ENCODE measurements at places on chromosomes 12 and 14.

- DNase-seq, result peak; percentile 89
Observed at GRCh38 chr14:71143381-71144290, 236.4 kb downstream of the PCNX1 start.

GRCh38 chr14:58280954-58281787 lies 17.2 kb upstream of the ARID4A start:
- DNase-seq, result peak; percentile 33

DNA sequence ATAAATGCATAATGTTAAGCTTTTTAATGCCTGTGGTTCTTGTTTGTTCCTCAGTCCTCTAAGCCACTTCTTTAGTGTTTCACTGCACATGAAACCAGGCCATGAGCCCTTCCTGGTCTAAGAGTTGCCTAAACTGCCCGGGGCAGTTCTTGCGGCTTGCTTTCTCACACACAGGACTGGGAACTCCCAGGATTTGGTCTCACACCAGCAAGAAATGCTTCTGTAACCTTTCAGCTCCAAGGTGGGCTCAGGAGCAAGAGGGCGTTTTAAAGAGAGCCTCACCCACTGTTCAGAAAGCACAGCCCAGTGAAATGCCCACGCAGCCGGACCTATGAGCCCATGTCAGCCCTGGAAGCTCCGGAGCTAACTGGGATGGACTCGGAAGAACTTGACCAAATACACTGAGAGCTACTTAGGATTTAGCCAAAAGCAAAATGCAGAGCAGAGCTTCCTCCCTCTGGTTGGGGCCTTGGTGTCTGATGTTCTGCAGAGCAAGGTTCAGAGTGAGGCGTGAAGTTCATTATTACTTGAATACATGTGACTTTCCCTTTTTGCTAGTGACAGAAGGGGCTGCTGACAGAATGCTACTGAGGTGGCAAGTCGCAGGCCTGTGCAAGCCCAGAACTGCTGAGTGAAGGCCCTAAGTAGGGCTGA lies 23.4 kb downstream of the SLC25A29 start:
- DNase-seq, result no peak

- no peak for DNase-seq
Observed at GRCh38 chr12:123069436-123070266, 81.2 kb downstream of the PITPNM2 start.

- DNase-seq, result peak; percentile 79
Observed at GRCh38 chr14:105857826-105858675, 331.7 kb downstream of the TMEM121 start.

- no peak for DNase-seq
Observed at GRCh38 chr14:61712137-61712536, 16.8 kb downstream of the HIF1A start.

GRCh38 chr14:58646479-58646878 lies 8.7 kb downstream of the DACT1 start:
- DNase-seq, result no peak

DNA sequence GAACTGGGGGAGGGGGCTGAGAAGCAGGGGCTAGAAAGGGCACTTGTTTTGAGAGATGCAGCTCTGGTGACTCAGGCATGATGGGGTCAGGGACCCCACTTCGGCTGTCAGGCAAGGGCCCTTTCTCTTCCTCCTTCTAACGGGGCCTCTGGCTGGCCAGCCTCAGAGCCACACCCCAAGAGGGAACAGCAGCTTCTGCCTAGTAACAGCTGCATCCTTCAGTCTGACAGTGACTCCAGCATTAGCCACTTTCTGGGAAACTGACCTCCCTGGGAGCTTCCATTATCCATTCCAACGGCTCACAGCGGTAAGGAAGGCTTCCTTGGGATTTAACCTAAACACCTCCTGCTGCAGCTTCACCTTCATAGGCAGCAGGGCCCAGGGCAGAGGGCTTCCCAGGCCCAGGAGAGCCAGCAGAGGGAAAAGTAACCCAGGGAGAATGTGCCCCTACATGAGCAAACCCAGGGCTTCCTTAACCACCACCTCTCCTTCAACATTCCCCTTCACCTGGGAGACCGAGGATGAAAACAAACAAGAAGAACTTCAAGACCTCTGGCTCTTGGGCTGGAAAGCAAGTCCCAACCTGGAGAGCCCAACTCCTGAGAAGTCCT lies 2.7 kb downstream of the NCKAP5L start:
- DNase-seq, result no peak

- DNase-seq, result no peak
Observed at GRCh38 chr12:64931981-64932380, 107.5 kb downstream of the TBC1D30 start.

DNA sequence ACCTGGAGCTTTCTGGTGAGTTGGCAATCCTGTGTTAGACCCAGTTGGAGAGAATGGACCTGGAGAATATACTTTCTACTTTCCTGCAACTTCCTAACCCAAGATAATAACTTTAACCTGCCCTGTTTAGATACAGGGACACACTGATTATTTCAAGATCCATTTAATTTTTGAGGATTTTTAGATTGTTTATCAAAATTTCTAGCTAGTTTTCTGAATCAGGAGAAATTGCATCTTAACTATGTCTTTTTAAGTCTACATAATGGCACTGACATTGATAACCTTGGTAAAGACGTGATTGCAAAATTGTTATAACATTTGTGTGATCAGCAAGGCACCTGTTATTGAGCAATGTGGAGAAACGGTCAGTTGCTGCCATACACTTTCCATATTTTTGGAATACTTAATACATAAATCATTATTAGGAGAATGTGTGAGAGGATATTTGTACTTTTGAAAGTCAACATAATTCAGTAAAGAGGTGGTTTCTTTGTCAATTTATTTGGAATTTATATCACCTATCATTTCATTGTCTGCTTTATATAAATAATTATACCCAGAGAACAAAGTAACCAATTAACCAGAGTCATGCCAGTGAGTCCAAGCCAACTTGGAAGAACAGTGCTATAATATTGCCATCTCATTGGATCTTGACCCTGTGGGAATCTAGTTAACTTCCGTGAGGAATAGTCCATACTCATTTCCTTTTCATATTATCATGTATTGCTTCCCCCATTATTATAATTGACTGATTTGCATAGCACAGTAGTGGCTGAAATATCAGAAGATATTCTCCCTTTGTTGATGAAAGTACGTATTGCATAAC lies 28.4 kb downstream of the NFYB start:
- no peak for DNase-seq

GRCh38 chr12:106139422-106140171 lies 843 bp upstream of the NUAK1 start:
- no peak for DNase-seq

GRCh38 chr12:78086553-78087362 lies 256.1 kb downstream of the NAV3 start:
- no peak for DNase-seq

- no peak for DNase-seq
Observed at GRCh38 chr14:50785457-50786063, 45.4 kb downstream of the NIN start.

- DNase-seq, result peak; percentile 60
Observed at GRCh38 chr12:93785249-93786010, 108.3 kb downstream of the CRADD start.

- no peak for DNase-seq
Observed at GRCh38 chr12:13023811-13024530, 20.2 kb upstream of the FAM234B start.

DNA sequence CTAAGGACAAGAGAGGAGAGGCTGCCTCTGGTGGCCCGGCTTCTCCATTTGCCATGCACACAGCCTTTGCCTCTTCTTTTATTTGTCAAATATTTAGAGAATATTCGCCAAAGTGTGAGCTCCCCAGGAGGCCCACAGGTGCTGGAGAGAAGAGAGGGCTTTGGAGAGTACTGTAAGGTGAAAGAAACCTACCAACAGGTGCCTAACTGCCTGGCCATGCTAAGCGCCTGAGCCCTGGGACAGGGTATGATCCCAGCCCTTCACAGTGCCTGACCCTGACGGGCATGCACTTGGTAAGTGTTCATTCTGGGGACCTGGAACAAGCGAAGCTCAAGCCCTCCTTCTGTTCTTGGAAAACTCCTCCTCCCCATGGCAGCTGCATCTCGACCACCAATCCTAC lies 106.1 kb downstream of the DPF3 start:
- DNase-seq, result no peak

- DNase-seq, result no peak
Observed at GRCh38 chr12:6771509-6772330, 600 bp upstream of the LAG3 start.

GRCh38 chr12:100371146-100371545 lies 14.3 kb downstream of the SLC17A8 start:
- DNase-seq, result no peak

DNA sequence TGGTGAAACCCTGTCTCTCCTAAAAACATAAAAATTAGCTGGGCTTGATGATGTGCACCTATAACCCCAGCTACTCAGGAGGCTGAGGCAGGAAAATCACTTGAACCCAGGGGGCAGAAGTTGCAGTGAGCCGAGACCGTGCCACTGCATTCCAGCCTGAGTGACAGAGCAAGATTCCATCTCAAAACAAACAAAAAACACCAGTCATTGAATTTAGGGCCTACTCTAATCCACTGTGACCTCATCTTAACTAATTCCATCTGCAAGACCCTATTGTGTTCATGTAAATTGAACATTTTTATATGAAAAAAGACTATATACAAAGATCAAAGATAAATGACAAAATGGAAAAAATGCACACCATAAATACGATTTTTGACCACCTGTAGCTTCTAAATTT lies 17.8 kb downstream of the KCNMB4 start:
- no peak for DNase-seq

DNA sequence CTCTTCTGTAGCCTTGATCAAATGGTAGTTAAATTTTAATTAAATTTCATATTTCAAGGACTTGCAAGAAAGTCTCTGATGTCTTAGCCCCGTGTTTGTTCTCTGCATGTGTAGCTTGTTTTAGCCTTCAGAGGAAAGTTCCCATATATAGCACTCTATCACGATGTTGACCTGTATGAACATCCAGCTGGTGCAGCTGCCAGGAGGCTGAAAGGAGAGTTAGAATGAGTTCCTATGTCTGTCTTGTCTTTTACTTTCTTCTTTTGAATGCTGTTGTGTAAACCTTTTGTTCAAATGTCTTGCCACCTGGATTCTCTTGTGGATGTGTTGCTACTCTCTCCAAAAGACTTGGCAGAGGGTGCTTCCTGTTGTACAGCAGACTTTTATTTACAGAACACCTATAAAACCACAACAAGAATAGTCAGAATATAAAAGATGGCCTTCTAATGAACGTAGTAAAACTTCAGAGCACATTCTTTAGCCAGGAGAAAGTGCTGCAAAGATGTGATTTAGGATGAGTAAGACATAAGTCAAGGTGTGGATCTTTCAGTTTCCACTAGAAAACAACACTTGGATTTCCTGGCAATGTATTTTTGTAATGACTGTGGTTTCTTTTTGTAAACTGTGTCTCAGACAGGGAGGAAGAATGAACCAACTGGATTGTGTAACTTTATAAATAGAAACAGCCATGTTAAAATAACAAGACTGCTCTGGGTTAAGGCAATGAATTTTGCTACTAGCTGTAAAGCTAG lies 17.2 kb downstream of the NAV3 start:
- DNase-seq, result no peak

DNA sequence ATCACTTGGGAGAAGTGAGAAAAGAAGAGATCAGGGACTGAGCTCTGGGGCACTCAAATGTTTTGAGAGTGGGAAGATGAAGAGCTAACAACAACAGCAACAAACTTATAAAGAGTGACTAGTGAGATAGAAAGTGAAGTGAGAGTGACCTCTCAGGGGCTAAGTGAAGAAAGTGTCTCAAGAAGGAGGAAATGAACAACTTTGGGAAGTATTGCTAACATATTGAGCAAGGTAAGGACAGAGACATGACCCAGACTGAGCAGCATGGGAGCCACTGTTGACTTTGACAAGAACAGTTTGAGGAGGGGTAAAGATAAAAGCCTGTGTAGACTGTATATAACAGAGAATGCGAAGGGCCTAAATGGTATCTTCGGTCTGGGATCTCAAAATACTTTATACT lies 155.1 kb upstream of the BTG1 start:
- no peak for DNase-seq

DNA sequence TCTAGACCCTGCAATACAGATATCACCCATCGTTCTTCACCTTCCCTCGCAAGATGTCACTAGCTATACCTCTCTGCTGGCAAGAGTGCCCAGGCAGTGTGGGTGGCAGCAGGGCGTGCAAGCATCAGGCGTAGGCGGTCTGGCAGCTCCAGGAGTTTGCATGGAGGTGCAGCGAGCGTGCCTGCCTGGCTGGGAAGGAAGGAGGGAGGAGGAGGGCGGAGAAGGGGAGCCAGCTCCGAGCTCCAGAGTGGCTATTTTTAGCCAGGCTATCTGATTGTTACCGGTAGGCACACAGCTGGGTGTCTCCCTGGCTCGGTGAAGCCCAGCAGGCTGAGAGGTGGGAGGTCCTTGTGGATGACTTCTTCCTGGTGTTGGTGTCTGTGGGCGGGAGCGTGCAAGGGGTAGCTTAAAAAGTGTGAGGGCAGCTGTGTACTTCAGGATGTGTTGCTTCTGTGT lies 6.2 kb downstream of the FOXJ2 start:
- peak; percentile 57 for DNase-seq

GRCh38 chr12:10750385-10750727 lies 27.2 kb upstream of the YBX3 start:
- no peak for DNase-seq

- DNase-seq, result no peak
Observed at GRCh38 chr12:41795051-41795600, 349.5 kb downstream of the GXYLT1 start.

DNA sequence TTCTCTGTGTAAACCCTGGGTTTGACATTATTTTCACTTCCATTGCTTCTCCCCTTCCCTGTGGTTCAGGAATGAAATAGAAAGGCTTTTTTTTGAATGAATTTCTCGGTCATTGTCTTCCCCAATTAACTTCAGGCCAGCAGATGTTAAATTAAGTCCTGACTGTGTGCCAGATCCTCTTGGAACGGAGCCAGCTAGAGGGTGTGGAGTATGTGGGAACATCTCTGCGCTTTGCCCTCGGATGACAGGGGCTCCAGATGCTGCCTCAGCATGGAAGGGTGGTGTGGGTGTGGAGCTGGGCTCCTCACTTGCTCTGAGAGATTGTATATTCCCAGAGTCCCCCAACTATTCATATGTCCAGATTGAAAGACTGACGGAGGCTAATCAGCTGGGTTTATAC lies 13.1 kb downstream of the KRT85 start:
- DNase-seq, result no peak

DNA sequence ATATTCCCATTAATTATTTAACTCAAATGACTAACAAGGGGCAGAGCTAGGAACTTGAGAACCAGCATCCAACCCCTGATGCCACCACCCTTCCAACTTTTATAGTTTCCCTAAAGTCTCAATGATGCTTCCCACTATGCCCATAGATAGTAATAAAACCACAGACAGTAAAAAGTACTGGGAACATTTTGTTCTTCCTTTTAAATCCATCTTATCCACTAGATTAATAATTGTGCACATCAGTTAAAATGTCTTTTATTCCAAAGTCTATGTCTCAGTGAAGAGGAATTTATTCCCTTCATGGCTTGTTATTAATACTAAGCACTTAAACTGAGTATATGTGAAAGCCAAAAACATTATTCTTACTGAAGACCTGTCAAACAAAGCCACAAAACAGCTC lies 45.8 kb downstream of the SINHCAF start:
- DNase-seq, result no peak

DNA sequence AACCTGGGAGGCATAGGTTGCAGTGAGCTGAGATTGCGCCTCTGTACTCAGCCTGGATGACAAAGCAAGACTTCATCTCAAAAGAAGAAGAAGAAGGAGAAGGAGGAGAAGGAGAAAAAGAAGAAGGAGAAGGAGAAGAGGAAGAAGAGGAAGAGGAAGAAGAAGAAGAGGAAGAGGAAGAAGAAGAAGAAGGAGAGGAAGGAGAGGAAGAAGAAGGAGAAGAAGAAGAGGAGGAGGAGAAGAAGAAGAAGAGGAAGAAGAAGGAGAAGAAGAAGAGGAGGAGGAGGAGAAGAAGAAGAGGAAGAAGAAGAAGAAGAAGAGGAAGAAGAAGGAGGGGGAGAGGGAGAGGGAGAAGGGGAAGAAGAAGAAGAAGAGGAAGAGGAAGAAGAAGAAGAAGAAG lies 12.9 kb upstream of the KRT8 start:
- no peak for DNase-seq
